OCI-LY7 (cell line): ENCODE measurements at places on chromosomes 6 and 20.

DNA sequence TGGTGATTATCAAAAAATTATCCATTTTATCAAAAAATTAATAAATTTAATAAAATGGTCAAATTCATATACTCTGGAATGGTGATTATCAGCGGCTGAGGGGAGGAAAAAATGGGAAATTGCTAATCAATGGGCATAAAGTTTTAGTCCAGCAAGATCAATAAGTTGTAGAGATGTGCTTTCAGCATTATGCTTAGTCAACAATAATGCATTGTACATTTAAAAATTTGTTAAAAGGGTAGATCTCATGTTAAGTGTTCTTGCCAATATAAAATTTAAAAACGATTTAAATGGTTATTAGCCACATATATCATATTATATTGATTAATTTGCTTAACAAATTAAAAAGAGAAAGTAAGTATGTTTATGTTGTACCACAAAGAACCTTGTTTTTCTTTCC is 56.6 kb downstream of the HS3ST5 start:
- no peak for DNase-seq

- no peak for DNase-seq
These were observed 118.5 kb downstream of the PCSK2 start for GRCh38 chr20:17345321-17345720.

DNA sequence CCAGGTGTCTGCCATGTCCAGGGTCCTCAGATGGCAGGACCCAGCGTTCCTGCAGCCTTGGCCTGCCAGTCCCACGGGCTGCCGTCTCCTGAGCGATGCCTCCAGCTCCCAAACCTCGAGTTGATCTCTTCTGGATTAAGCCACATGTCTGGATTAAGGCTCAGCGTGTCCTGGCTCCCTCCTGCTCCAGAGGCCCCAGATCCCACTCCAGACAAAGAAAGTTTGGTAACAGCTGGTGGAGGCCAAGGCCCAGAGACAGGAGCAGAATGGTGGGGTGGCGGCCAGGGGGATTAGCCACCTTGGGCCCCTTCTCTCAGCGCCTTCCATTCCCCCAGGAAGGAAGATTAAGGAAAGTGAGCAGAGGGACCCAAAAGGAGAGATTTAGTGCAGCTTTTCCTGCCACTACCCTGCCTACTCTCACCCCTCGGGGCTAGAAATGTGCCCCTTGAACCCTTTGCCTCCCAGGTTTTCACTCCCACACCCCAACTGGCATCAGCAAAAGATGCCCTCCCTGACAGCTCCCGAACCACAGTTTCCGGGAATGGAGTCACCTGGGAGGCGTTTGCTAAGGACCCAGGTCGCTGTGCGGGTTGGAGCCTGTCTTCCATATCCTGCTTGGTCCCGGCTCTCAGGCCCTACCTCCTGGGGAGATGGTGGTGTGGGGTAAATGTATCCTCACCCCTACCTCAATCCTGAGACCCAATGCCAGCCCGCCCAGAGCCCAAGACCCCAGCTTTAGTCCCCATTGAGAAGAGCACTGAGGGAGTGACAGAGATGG is 6.9 kb downstream of the SPDEF start:
- DNase-seq, result no peak

GRCh38 chr20:14142171-14142570 is 146.9 kb downstream of the MACROD2 start:
- peak; percentile 0 for DNase-seq

- no peak for DNase-seq
These were observed 16.7 kb upstream of the SSTR4 start for GRCh38 chr20:23018432-23018831.

GRCh38 chr20:44807684-44808056 is 2.7 kb downstream of the RIMS4 start:
- no peak for DNase-seq

- DNase-seq, result no peak
These were observed 476 bp downstream of the SNRPC start for GRCh38 chr6:34757687-34758274.

GRCh38 chr6:9745966-9746365 is 668.9 kb downstream of the TFAP2A start:
- no peak for DNase-seq

GRCh38 chr20:51021067-51022025 is 1.6 kb downstream of the KCNG1 start:
- DNase-seq, result no peak

GRCh38 chr6:100172322-100172713 is 178.3 kb upstream of the MCHR2 start:
- no peak for DNase-seq

GRCh38 chr6:145349950-145350510 is 385.3 kb downstream of the EPM2A start:
- DNase-seq, result peak; percentile 12

DNA sequence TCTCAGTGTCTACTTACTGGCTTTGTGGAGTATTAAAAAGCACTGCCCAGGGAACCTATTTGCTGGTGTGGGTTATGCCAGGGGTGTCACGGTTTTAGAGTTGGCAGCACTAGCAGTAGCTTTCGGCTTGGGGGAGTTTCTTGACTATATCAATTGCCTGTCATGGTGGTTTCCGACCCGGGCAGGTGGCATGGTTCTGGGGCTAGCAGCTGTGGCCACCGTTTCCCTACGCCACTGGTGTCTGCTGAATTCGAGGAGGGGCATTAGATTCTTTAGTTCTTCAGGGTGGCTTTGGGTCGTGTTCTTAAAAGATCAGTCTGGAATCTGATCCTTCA is 55.6 kb upstream of the FOXC1 start:
- no peak for DNase-seq

GRCh38 chr6:110410511-110410910 is 4.9 kb downstream of the DDO start:
- no peak for DNase-seq

DNA sequence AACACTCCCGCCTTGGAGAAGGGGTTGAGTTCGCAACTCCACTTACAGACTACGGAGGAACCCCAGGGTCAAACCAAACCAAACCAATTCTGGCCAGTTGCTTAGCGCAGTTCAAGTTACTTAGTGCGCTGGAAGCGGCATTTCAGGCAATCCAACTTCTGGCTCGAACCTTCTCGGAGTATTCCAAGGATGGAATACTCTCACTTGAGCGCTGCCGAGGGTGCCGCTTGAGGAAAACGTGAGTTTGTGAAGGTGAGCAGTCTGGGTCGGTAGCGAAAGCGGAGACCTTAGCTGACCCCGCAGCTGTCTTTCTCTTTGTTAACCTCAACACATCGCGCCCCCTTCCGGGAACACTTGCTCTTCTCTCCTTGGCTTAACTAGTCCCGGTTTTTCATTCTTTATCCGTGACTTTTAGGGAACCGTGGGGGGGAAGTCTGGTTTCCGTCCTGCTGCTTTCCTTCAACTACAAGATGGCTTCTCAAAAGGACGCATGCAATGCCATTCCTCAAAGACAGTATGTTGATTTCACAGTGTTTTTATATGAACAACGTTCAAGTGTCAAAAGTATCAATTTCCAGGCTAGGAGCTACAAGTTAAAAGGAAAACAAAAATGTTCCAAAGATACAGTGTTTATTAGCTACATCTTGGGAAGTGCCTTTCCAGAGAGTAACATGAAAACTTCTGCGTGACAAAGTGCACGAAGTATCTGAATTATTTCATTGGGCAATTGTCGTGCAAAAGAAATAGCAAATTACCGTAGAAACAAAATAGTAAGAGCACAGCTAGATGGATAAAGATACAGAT is 741 bp upstream of the PNISR start:
- peak; percentile 83 for DNase-seq

DNA sequence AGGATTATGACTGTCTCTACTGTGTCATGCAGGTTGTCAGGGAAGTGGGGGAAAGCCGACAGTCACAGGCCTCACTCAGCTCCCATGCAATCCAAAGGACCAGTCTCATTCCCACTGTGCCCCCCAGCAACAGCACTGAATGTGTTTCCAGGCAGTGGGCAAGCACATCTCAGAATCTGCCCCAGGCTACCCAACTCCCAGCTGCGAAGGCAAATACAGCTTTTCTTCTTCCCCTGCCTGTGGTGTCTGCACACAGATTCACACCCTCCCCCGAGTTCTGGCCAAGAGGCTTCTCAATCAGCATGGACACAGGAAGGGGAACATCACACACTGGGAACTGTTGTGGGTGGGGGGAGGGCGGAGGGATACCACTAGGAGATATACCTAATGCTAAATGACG is 75.3 kb downstream of the SNAP91 start:
- no peak for DNase-seq

GRCh38 chr6:114154812-114155211 is 183.9 kb upstream of the HDAC2 start:
- DNase-seq, result no peak

- DNase-seq, result no peak
These were observed 210.1 kb upstream of the CNR1 start for GRCh38 chr6:88376197-88376596.

- DNase-seq, result no peak
These were observed 111.3 kb downstream of the ADAT2 start for GRCh38 chr6:143339223-143339622.

- DNase-seq, result peak; percentile 36
These were observed 32.5 kb downstream of the SUN5 start for GRCh38 chr20:32971703-32972161.

DNA sequence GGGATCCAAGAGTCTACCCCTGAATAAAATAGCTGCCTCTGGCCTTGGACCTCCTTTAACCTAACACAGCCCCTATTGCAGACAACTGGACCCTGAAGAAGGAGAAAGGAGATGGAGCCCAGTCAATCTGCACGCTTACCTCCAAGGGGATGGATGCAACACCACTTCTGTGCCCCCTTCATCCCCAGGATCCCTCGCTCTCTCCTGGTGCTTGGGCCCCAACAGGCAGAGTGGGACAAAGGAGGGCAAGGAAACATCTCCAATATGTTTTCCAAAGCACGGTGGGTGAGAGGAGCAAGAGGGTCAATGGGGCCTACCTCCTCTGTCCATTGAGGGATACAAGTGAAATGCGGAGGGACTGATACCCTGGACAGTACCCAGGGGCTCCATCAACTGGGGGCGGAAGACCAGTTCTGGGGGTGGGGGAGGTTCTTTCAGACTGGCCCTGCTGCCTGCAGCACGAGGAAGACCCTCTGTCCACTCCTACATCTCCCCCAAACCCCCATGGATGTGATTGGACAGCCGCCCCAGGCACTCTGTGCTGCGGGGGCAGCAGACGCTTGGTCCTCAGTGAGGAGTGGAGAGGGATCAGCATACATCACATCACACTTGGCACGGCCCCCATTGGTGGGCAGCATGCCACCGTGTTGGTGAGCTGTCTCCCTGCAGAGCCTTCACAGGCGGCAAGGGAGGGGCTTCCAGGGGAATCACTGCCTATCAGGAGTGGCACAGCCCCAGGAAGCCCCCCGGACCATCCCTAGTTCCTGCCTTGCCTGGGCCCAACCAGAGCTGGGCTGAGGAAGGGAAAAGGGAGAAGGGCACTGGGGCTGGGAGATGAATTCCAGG is 70.6 kb downstream of the MRPL14 start:
- no peak for DNase-seq

DNA sequence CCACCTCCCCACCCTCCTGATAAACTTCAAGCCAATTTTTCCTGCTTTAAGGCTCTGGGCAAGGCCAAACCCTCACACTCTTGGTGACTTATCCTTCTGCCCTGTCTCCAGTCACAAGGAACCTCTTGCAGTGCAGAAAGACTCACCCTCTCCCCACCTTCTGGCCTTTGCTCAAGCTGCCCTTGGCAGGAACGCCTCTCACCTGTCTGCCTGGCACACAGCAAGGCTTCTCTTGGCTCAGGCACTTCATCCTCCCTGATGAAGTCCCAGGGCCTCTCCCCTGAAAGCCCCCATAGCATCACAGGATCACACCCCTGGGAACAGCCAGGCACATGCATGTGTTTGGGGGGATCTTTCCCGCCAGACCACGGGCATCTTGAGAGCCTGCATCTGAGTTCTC is 68.8 kb upstream of the NNAT start:
- no peak for DNase-seq

DNA sequence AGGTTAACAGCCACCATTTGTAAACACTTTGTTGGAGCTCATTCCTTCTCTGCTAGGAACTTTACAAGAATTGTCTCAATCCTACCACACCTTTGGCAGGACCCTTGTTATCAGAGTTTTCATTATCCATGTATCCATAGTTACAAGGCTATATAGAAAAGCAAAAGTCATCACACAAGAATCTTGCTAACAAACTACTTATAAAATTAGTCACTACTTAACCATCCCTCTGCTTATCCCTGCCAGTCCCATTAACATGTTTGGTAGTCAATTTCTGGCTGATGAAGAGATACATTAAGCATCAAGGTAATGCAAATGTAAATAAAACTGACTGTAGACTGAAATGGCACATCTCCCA is 10.4 kb downstream of the ZSWIM3 start:
- no peak for DNase-seq

- DNase-seq, result no peak
These were observed 6.1 kb downstream of the UBD start for GRCh38 chr6:29553268-29554057.

DNA sequence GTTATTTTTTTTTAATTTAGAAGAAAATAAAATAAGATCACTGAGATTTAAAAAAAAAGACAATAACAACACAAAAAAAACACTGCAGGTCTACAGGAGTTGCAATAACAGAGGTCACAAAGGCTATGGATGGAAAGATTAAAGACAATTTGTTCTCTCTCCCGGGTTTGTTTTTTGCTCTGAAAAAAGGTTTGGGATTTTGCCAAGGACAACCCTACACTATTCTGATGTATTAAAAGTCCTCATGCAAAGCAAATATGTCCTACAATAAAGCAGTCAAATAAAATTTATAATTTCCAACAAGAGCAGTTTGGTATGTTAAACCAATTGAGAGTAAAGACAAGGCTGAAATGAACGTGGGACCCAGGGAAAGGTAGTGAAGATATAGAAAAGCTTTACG is 55.6 kb downstream of the PTPRK start:
- no peak for DNase-seq

DNA sequence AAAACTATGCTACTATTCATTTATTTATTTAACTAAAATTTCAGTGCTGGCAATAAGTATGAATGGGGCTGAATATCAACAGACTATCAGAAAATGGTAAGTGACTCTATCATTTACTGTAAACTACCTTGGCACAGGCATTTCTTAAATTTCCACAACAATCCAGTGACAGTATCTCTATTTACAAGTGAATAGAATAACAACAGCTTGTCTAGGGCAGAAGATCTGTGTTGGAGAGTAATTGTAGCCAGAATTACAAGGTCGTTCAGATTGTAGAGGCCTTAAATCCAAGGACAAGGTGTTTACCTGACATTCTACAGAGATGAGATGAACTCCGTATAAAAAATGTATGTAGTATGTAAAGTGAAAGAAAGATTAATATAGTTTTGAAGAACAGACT is 193.8 kb upstream of the SIM1 start:
- DNase-seq, result no peak

DNA sequence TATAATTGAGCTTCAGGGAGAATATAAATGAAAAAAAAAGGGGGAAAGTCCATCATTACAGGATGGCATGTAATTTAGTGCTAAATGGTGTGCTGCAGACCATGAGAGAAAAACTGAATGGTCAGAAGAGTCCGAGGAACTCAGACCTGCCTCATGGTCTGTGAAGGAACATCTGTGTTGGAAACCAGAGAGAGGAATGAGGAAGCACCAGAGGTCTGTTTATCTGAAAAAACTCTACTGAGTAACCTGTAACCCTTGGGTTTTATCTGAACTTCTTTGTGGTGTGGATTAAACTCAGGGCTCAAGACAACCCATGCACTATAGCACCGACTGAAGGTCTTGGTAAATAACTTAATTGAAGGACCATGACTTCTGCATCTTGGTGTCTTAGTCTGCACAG is 108.1 kb downstream of the RNF144B start:
- DNase-seq, result no peak

- DNase-seq, result no peak
These were observed 45.8 kb downstream of the SNX9 start for GRCh38 chr6:157868835-157869234.

- no peak for DNase-seq
These were observed 236.5 kb downstream of the CDKAL1 start for GRCh38 chr6:20770773-20771172.
